Activated CD8-positive, alpha-beta T cell treated with anti-CD3 and anti-CD28 coated beads, Interleukin-2, amount 10 ng/mL, durations not matched to agents 7 days and 5 days (primary cell): ENCODE measurements at places on chromosomes 1 and 21.

DNA sequence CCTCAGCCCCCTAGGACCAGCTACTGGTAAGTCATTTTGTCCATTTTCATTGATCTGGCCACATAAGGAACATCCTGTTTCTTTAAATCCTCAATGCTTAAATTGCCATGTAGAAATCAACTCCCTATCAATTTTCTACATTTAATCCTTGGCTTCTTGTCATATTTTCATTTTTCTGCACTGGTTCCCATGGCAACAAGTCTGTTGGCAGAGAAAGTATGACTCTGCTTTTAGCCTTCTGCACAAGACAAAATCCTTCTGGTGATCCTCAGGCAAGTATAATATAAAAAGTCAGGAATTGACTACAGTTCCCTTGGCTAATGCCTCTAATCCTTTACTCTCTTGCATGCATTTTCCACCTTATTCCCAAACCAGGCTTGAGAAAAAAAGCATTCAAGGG, 65.0 kb downstream of the LRRC40 start:
- H3K27me3 ChIP-seq, result peaks cover 6% of the 10 kb centered on the region
- no peaks in the 10 kb centered on the region for H3K4me1 ChIP-seq
- no peak overlapping the region for H3K4me3 ChIP-seq

DNA sequence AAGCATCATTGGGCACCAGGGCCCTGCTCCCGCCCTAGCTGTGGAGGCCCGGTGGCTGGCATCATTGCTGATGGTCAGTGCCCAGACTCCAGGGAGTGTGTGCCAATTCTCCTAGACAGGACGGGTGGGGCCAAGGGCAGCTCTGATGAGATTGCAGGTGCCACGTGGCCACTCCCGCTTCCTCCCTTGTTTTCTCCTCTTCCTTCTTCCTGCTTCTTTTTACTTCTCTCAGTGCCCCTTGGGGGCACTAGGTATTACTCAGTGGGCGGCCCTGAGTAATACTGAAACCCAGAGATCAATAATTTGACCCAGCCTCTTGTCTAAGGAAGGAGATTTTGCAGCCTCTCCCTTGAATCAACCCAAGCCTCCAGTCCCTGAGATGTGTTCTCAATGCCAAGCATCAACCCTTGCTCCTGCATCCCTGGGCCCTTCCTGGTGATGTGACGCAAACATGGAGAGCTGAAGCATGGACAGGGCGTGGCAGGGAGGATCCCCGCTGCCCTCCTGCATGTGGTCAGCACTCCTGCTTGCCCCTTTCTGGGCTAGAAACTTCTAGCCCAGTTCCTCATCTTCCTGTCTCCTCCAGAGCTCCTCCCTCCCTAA, 32.4 kb downstream of the CDK18 start:
- H3K4me1 ChIP-seq, result peaks cover 11% of the 10 kb centered on the region
- H3K36me3 ChIP-seq, result no peaks in the 10 kb centered on the region
- peaks cover 13% of the 10 kb centered on the region for H3K27me3 ChIP-seq
- no peak overlapping the region for H3K27ac ChIP-seq

GRCh38 chr1:188140958-188141357, 1312.2 kb downstream of the PLA2G4A start:
- H3K27me3 ChIP-seq, result no peaks in the 10 kb centered on the region
- H3K4me3 ChIP-seq, result no peak overlapping the region
- H3K27ac ChIP-seq, result no peak overlapping the region
- DNase-seq, result no peak
- H3K36me3 ChIP-seq, result no peaks in the 10 kb centered on the region
- no peaks in the 10 kb centered on the region for H3K4me1 ChIP-seq

DNA sequence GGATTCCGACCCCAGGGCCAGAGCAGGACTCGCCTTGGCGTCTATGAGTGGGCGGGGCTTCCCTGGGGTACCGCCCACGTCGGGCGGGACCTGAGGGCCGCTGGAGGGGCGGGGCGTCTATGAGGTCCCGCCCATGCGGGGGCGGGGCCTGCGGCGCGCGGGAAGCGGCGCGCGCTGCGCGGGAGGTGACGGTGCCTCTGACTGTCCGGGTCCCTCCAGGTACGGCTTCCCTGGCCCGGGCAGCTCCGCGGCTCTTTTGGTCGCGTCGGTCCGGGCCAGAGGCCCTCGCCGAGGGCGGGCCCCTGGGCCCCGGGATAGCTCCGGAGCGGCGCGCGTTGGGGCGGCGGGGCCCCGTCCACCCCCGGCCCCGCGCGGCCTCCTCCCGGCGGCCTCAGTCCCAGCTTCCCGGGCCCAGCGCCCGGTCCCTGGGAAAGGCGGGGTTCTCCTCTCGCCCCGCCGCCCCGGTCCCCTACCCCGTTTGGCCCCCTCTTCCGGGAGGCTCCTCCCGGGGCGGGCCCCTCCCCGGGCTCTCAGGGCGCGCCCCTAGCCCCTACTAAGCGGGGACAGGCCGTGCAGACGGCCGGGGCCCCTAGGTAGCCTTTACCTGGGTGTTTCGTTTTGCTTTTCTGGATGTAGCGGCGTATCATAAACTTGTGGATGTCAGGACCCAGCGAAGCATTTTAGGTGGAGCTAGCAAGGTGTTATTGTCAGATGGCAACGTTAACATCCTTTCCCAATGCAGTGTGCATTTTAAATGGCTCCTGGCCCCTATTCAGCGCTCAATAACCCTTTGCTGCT, at the start of gene CHAF1B:
TSS of gene CHAF1B (plus strand) at position 160 of the 798 bp plus-strand sequence. CDS start 745 bp downstream, outside the sequence.
- peak; percentile 82 for DNase-seq
- peaks cover 33% of the 10 kb centered on the region for H3K4me1 ChIP-seq
- peak within 1 kb of the TSS; percentile 90 for H3K27ac ChIP-seq
- peaks cover 44% of the 10 kb centered on the region for H3K36me3 ChIP-seq
- H3K27me3 ChIP-seq, result no peaks in the 10 kb centered on the region

GRCh38 chr1:6695868-6696267, 5.7 kb downstream of the DNAJC11 start:
- no peak overlapping the region for H3K27ac ChIP-seq
- DNase-seq, result no peak
- no peaks in the 10 kb centered on the region for H3K36me3 ChIP-seq

- H3K36me3 ChIP-seq, result peaks cover 2% of the 10 kb centered on the region
- no peak overlapping the region for H3K27ac ChIP-seq
- H3K27me3 ChIP-seq, result no peaks in the 10 kb centered on the region
- no peak for DNase-seq
- H3K4me1 ChIP-seq, result peaks cover 20% of the 10 kb centered on the region
- H3K4me3 ChIP-seq, result no peak overlapping the region
These were observed 93.4 kb downstream of the TGFBR3 start for GRCh38 chr1:91792489-91793071.

GRCh38 chr1:63975481-63975880, 201.7 kb downstream of the ROR1 start:
- no peak for DNase-seq
- peaks cover 2% of the 10 kb centered on the region for H3K27me3 ChIP-seq
- H3K4me3 ChIP-seq, result no peak overlapping the region

GRCh38 chr1:10693497-10694273, 102.8 kb downstream of the CASZ1 start:
- H3K27ac ChIP-seq, result peak overlapping the region; percentile 82
- H3K4me1 ChIP-seq, result peaks cover 20% of the 10 kb centered on the region
- DNase-seq, result peak; percentile 60
- peaks cover 11% of the 10 kb centered on the region for H3K27me3 ChIP-seq
- H3K36me3 ChIP-seq, result no peaks in the 10 kb centered on the region
